CD4-positive, alpha-beta T cell treated with Interleukin-15 for 1 hour (primary cell): ENCODE measurements at places on chromosomes 1 and 21.
A peak's percentile ranks its signal among the peaks of the same experiment; 100 is the strongest.

GRCh38 chr1:53080041-53080440 lies 18.0 kb downstream of the PODN start:
- DNase-seq = no peak

DNA sequence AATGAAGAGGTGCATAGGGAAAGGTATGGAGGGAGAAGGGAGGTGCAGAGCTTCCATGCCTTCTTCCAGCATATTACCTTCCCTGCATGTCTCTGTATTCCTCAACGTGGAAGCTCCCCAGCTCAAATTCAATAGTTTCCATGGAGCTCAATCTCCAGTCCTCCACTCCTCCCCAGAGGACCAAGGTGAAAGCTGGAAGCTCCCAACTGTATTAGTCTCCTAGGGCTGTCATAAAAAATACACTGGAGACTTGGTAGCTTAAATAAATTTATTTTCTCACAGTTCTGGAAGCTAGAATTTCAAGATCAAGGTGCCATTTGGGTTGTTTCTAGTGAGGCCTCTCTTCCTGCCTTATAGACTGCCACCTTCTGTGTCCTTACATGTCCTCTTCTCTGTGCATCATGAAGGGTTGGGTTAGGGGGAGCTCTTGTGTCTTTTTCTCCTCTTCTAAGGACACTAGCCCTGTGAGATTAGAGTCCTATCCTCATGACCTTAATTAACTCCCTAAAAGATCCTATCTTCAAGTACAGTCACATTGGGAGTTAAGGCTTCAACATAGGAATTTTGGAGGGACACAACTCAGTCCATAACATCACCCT lies 21.9 kb upstream of the RABGGTB start:
- no peak for DNase-seq

DNA sequence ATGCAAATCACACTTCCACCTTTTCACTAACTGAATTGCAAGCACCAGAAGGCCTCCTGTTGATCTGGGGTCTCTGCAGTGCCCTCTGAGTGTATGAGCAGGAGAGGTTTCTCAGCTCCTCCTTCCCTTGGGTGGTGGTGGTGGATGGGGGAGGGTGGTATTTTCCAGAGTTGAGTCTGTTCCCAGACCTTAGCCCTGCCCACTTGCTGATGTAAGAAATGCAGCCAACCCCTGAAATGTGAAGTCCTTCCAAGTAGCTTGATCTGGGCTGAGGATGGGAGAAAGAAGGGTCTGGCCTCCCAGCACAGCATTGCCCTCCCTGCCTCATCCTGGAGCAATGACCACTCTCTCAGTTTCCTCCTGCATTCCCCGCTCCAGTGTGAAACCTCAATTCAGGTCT lies 6.3 kb upstream of the FOXD2 start:
- no peak for DNase-seq

- no peak for DNase-seq
Observed at GRCh38 chr1:75330624-75331023, 196.4 kb downstream of the LHX8 start.

- DNase-seq = no peak
Observed at GRCh38 chr1:153498746-153499145, 37.0 kb downstream of the S100A6 start.

DNA sequence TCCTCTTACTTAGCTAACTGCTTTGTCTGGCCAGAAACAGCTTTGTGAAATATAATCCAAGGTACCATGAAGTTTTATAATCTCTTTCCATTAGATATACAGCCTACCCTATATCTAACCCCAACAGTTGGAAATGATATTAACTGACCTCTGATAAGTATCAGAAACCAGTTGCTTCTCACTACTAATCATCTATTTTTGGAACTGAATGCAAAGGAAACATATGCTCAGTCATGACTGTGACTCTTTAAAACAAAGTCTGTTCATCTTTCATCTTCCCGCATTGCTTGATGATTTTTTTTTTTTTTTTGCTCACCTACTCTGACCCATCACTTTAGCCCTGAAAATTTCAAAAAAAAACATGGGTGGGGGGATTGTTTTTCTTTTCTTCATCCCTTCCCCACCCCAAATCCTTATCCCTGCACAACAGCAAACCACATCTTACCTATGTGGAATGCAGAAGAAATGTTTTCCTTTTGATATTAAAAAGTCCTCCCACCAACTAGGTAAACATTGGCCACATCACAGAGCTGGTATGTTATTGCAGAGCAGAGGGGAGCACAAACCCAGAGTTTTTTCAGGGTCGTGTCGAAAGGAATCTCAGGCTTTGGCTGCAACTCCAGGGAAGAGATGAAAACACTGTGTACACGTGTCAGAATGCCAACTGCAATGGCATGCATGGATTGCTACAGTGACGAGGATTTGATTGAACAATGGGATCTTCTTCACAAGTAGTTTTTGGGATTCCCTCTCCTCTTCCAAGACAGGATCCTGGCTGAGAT lies 137.3 kb downstream of the SLC30A10 start:
- no peak for DNase-seq

- no peak for DNase-seq
Observed at GRCh38 chr1:67312615-67313014, 4.9 kb downstream of the IL12RB2 start.

DNA sequence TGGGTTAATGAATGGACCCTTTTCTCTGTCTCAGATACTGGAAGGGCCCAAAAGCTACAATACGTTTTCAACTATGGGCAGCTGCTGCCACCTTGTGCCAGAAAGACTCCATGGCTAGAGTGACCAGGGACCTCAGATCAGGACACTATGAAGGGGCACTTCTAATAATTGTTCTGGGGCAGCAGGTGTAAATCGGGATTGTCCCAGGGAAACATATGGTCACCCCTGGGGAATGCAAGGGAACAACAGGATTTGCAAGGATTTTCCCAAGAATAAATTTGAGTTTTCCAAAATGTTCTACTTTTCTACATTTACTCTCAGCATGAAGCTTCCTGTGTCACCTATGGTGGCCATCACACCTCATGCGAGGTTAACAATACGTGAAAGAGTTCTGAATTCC lies 12.0 kb upstream of the FCAMR start:
- DNase-seq = peak; percentile 65

DNA sequence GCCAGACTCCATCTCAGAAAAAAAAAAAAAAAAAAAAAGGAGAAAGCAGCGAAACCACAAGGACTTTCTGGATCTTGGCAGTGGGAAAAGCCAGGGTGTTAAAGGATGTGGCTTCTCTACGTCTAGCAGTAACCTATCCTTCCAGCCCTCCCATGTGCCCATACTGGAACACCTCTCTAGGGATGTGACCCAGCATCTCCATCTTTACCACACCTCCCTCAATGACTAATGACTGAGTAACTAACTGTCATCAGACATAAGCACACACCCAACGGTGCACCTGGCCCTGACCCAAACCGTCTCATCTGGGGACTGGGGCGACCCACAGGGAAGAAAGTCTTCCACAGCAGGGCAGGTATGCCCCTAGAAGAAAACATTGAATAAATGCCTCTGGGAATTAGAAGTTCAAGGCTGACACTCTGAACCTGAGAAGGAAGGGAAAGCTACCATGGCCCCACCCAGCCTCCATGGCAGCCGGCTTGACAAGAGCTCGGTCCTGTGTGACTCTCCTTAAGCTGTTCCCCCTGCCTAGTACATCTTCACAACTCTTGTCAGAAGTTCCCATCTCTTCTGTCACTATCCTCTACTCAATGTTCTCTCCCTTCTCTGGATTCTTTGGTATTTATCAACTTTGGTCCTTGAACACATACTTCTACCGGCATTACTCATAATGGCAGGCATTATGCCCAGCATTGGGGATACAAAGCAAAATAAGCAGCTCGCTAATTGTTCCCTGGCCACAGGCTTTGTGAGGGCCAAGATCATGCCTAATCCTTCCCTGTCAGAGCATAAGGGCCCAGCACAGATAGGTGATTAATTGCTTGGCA lies 14.8 kb upstream of the PAQR6 start:
- no peak for DNase-seq

DNA sequence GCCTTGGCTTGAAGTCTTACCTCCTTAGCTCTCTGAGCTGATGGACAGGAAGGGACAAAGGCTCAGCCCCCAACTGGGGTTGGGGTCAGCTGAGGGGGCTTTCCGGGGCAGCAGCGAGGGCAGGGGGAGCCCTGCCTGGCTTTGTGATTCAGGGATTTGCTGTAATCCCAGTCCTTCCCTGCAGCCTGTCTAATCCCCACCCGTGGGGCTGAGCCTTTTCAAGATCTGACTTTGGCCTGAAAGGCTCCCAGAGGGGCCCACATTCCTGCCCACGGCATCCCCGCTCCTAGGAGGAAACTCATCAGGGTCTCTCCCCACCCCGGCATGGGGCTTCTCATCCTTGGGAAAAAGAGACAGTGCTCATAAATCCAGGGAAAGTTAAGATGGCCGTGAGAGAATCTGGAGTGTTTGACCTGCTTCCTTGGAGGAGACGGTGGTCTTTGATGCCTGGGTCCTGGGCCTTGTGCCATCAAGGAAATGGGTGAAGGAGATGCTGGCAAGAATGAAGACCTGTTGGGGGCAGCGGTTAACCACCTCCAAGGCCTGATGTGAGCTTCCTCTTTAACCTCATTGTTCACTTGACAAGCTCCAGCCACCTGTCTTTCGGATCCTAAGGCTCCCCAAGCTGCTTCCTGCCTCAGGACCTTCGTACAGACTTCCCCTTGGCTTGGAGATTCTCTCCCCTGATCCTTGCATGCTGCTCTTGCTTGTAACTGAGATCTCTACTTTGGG lies 83.1 kb upstream of the WNT4 start:
- DNase-seq = no peak

- no peak for DNase-seq
Observed at GRCh38 chr1:65231718-65232330, 77.5 kb upstream of the DNAJC6 start.

- DNase-seq = no peak
Observed at GRCh38 chr1:185920602-185921001, 186.4 kb downstream of the HMCN1 start.

DNA sequence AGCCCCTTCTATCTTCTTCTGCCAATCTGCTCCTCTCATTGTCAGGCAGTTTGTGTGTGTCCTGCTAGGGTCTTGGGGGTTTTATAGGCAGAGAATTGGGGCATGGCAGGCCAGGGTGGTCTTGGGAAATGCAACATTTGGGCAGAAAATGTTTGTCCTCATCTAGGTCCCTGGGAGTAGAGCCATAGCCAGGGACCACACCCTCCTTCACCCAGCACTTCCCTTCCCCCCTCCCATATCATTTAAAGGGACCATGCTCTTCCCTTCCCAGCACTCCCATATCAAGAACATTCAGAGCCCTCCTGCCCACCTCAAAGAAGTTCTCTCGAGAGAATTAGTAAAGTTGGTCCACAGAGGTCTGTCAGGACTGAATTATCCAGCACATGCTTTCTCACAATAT lies 41.7 kb downstream of the ZNF697 start:
- no peak for DNase-seq

DNA sequence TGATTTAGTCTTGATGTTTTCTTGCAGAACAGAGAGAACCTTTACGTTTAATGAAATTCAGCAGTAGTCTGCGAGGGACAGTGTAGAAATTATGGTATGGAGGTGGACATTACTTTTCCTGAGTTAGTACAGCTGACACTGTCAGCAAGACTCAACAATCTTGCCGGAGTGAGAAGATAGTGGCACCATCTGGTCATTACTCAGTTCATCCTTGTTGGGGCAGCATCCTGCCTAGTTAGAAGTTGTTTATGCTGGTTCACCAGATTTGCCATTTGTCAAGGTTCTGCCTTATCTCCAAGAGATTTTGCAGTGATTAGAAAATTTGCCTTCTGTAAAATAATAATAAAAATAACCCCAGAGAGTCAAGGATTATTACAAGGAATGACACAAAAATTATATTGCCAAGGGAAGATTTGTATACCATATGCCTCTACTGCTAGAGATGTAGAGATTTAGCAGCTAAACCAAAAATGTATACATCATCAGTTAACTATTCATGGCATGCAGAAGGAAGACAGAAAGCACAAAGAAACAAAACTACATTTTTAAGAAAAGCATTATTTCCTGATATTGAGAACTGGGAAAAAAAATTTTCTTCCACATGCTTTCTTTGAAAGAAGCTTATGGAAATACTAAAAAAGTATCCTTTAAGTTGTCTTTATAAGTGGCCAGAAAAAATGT lies 1967.4 kb downstream of the NCAM2 start:
- DNase-seq = no peak

DNA sequence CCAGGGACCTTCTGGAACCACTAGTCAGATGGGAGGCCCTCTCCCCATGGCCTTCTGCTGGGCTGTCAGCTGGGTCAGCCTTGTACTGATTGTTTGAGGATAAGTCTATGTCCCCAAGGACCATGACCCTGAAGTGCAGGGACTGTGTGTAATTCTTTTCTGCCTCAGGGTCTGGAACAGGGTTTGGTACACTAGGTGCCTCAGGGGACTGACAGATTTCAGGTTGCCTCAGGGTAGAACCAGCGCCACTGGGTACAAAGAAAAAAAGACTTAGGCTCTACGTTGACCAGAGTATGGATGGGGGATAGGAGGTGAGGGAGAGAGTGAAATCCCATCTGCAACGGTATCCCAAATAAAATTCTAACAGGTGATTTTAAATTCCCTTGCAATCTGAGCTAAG lies 3.0 kb downstream of the KDF1 start:
- no peak for DNase-seq

- no peak for DNase-seq
Observed at GRCh38 chr1:101145449-101145820, 91.4 kb upstream of the S1PR1 start.
